Dermis microvascular lymphatic vessel endothelial cell (primary cell): ENCODE measurements at places on chromosomes 3 and 15. TPM values are rescaled to one million over a fixed set of nuclear protein-coding genes. Genes with fewer than 3 reads are reported as not detected.

DNA sequence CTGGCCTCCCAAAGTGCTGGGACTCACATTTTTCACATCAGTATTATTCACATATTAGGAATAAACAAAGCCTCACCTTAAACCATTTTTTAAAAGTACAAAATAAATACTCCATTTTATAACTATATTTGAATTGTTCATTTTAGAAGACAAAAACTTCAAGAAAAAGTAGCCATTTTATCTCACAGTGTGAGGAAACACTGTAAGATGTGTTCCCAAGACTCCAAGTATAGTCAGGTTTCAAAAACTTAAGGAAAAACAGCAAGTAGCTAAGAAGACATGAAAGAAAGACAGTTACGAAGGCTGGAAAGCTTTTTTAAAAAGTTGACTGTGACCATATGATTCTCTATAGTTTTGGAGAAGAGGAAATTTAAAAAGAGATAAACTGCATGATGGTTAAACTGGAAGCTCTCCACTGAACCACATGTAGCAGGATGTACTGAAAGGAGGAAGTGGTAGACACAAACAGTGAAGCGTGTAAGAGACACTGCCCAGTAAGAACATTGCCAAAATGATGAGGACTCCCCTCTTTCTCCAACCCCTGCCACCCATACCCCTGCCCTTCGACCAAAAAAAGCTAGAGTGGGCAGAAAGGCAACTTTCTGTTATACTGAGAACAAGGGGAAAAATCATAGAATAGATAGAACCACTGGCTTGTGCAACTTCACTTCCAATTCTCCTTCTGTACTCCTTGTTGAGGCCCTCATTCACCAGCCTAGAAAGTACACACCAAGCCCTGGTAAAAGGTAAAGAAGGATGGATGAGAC lies 6.2 kb upstream of the TMF1 start:
- no peak for DNase-seq

SLITRK3 gene
- total RNA-seq, result not detected in 2 replicates

GRCh38 chr3:78993375-78993774 lies 774.4 kb downstream of the ROBO1 start:
- DNase-seq, result no peak

DNA sequence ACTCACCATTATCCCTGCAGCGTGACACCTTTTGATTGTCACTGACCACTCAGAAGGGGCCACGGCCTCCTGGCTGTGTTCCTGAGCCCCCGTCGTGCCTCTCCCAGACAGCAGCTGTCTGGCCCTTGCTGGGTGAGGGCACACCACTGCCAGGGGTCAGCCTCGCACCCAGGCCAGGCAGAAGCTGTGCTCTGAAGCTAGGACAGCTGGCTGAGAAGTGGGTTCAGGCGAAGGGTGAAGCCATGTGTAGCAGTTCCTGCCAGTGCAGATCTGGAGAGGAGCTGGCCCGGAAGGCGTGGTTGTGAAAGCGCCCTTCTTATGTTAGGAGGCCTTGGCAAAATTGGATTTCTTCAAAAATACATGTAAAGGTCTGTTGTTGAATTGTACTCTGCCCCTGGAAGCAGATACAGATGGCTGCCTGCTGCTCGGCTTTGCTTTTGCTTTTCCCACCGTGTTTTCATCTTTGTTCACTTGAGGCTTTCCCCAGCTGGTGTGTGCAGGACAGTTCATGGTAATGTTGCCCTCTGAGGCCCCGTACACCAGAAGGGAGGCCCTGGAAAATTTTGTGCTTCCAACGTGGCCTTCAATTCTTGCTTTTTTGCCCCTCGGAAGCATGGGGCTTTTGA lies 49.1 kb downstream of the KLHL25 start:
- no peak for DNase-seq

KLHL6 gene
- total RNA-seq, result 0.89 and 2.1 TPM in 2 replicates

SERPINI1 gene
- total RNA-seq, result 0.76 and 1.4 TPM in 2 replicates

DNAJB8 gene
- total RNA-seq, result not detected in 2 replicates

SLC22A13 gene
- total RNA-seq, result under 0.01 TPM in 2 replicates

DNA sequence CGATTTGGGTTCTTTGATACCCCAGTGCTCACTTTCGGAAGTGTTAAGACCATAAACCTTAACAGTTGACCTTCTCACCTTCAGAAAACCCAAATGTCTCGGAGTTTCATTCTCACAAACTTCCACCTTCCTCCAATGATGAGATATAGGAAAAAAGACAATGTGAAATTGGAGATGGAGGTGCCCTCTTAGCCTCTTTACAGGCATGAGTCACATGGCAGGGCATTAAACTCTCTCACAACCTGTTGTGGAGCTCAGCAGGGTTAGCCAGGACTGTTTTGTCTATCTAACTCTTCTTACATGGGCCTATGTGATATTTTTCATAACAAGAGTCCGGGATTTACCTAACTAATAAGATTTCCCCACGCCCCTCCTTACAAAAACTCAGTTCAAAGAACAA lies 10.7 kb downstream of the AGTR1 start:
- no peak for DNase-seq

GHRL gene
- total RNA-seq, result 0.39 and 0.51 TPM in 2 replicates

DNA sequence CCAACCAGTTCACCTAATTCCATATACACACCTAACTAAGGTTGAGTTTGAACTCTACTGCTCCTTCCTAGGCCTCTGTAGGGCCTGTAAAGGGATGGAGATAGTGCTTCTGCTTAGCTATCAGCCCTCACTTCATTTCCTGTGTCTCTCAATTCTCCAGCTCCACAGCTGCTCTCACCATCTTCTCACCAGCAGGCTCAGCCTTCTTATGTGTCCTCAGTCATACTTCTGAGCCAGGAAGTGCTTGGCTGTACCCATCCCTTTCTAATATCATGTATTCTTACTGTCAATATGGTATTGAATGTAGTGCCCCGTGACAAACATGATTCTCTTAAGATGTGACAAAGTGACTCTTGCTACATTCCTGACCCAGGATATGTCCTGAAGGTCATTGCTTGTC lies 116.9 kb downstream of the SLC9A9 start:
- no peak for DNase-seq

DNA sequence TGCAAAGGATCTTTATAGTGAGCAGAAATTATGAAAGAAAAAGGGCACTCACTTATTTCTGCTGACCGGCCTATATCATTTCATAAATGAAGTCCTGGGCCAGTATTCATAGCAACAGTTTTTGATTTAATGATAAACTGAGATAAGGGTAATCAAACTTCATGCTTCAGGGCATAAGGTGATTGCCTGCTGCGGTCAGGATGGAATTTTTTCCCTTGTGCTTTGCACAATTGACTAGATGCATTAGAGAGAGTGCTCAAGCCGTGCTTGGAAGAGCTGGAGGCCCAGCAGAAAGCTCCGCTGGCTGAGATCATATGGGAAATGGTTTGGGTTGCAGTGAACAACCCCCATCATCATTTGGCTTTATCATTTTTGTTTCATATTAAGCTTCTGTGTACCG lies 10.4 kb downstream of the SEMA6D start:
- no peak for DNase-seq
